ENCODE measurements at places on chromosomes 7 and 10.

DNA sequence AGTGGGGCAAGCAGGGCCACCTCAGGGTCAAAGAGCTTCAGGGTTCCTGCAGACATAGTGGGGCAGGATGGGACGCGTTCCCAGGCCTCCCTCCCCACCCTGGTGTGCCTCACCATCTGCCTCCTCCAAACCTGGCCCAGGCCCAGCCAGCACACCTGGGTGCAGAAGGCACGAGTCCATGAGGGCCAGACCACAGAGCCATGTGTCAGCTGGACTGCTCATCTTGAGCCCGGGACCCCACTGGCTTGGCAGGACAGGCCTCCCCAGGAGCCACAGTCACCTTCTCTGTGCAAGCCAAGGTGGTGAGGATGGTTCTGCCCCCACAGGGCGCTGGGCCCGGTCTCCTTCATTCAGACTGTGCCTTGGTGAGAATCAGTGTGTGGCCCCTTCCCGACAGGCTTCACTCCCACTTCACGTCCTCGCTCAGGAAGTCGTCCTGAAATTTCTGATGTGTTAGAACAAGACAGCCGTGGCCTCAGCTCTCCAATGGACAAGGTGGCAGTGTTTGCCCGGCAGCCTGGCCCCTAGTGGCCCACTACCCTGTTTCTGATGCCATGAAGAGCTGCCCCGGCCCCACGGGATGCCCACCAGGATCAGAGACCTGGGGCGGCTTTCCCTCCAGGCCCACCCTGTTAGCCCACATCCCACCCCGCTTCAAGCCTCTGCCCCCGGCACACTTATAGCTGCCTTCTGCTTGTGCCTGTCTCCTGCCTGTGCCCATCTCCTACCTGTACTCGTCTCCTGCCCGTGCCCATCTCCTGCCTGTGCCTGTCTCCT, 59.6 kb upstream of the EBF3 start:
- DNase-seq: peak; percentile 86

DNA sequence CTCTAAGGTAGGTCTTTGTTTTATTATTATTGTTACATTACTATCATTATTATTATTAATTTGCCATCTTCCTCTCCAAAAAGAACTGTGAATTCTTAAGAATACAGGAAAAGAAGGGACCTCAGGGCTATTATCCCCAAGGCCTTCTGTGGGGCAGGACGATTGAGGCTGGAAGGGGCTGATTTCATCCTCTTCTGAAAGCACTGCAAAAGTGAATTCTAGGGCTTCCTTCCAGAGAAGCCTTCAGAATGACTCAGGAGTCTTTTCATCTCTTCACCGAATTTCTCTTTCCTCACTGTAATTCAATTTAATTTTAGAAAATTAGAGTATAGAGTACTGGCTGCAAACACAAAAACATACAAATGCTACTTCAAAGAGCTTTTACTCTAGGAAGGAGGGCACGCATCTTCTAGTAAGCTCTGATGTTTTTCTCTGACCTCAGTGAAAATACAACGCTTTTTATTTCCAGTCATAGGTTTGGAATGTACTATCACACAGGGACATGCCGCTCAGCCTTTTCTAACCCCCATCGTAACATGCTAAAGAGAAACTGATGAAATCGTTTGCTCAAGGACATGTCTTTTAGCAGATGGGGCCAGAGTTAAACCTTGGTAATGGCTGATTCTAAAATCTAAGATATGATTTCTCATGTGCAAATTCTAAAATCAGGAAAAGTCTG, 280.2 kb upstream of the PITRM1 start:
- DNase-seq: no peak

GRCh38 chr7:32347244-32347828, 142.8 kb downstream of the LSM5 start:
- no peak for DNase-seq

GRCh38 chr7:42103456-42103855, 133.6 kb downstream of the GLI3 start:
- DNase-seq: no peak

GRCh38 chr7:88462799-88463198, 156.1 kb upstream of the STEAP4 start:
- DNase-seq: no peak

- no peak for DNase-seq
Observed at GRCh38 chr7:49772916-49773217, 571 bp upstream of the VWC2 start.

GRCh38 chr7:101507791-101508252, 121.3 kb downstream of the MYL10 start:
- DNase-seq: no peak

DNA sequence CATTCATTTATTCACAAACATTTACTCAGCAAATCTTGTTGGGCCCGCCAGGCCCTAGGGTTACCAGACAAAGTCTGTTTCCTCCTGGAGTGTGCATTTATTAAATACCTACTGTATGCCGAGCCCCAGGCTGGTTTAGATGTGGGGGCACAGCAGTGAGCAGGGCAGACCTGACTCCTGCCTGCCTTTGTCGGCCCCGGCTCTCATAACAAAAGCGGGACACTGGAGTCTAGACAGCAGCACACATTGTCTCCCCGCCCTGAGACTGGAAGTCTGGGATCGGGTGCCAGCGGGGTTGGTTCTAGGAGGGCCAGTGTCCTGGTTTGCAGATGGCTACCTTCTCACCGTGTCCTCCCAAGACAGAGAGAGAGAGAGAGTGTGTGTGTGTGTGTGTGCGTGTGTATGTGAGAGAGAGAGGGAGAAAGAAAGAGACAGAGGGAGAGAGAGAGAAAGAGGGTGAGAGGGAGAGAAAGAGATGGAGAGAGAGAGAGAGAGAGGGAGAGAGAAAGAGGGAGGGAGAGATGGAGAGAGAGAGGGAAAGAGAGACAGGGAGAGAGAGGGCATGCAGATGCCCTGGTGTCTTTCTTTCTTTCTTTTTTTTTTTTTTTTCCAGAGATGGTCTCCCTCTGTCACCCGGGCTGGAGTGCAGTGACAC, 25.9 kb downstream of the ELFN1 start:
- DNase-seq: peak; percentile 78

GRCh38 chr10:24118246-24118645, 90.7 kb upstream of the KIAA1217 start:
- no peak for DNase-seq

- DNase-seq: no peak
Observed at GRCh38 chr10:74297389-74298080, 146.5 kb downstream of the ADK start.

DNA sequence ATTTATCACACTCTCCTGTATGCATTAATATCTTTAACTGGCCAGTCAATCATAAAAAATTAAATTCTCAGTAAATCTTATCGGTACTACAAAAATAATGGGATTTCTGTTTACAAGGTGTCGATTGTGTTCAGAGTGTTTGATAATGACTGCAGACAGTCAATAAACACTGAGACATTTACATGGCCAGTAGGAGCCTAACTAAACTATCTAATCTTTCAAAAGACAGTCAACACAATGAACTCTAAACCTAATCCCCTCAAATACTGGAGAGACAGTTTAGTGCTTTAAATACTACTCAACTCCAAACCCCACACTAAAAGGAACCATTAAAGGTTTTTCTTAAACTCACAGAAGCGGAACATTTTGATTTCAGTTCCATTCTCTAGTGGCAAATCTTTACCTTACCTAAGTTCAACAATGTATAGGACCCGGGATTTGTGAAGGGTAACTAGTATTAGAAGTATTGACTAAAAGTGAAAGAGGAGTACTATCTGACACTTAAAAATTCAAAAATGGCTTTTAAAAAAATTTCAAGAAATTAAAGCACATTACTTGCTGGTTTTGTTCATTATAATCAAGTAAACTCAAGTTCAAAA, 37.3 kb upstream of the EXOC6 start:
- DNase-seq: no peak

DNA sequence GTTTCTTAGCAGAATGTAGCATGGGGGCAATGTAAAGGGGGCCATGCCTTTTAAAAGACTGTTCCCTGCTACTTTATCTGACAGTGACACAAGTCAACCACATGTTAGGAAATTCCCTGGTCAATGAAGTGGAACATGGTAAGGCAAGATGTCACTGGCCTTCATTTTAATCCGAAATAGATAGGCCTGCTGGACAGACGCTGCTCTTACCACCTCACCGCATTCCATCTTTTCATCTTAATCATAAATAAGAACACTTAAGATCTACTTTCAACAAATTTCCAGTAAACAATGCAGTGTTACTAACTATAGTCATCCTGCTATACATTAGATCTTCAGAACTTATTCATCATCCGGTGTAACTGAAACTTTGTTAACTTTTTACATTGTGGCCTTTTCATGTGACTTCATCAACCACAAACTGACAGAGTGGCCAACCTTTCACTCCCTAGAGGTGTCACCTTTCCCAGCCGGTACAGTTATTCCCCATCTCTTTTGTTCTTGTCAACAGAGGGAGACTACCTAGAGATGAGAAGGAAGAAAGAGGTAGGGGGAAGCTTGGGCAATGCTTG, 15.6 kb downstream of the ASB4 start:
- DNase-seq: no peak

DNA sequence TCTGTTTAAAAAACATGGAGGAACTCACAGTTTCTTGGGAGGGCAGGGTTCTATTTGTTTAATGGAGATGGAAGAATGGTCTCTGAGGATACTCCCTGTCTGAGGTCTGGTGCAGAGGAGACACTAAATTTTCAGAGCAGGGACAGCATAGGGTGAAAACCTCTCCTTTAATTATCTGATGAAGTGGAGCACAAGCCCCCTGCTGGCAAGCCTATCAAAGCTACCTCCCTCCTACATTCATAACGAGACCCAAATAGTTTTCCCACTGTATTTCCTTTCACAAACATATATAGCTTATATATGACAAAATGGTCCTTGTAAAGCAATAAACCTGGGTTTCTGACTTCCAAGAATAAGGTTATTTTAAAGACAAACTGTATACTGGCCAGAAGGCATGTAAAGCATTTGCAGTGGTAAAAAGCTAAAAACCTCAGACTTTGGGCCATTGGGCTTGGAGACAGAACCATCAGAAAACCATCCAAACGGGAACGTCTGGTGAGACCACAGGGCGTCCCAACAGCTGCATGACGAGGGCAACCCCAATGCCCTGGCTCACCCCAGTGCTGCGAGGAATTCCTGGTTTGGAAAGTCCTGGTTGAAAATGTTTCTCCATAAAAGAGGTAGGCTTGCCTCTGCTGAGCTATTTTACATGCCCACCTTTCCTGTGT, 201.3 kb downstream of the FANK1 start:
- DNase-seq: no peak

- DNase-seq: no peak
Observed at GRCh38 chr10:75568450-75569130, 137.2 kb downstream of the LRMDA start.

DNA sequence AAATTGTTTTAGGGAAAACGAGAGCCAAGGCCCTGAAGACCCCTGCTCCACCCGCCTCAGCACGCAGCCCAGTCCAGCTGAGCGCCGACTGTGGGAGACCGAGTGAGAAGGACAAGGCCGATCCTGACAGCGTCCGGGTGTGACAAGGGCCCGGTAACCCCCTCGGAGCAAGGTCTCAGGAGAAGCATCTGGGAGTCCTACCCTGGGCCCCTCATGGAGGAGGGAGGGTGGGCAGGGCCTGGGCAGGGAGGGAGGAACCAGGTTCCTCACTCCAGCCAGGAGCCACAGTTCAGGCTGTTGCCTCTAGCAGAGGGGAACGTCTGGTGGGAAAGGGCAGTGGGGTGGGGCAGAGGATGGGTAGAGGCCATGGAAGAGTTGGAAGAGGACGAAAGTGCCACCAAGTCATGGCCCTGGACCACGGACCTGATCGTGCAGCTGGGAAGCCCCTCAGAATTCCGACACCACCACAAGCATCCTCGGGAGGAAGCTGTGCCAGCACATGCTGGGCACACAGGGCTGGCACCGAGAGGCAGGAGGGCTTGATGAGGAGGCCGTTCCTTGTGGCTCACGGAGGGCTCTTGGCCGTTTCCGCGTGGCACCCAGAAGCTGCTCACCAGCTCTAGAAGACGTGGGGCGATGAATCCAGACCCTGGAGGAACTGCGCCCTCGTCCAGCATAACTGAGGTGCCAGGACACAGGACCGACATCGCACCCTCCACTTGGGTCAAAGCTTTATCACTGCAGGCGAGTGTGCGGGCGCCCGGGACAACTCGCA, 2.2 kb upstream of the KNDC1 start:
- peak; percentile 62 for DNase-seq

- no peak for DNase-seq
Observed at GRCh38 chr7:8773518-8773917, 340.1 kb downstream of the NXPH1 start.

GRCh38 chr10:74988054-74988775, 123.2 kb upstream of the SAMD8 start:
- DNase-seq: no peak

DNA sequence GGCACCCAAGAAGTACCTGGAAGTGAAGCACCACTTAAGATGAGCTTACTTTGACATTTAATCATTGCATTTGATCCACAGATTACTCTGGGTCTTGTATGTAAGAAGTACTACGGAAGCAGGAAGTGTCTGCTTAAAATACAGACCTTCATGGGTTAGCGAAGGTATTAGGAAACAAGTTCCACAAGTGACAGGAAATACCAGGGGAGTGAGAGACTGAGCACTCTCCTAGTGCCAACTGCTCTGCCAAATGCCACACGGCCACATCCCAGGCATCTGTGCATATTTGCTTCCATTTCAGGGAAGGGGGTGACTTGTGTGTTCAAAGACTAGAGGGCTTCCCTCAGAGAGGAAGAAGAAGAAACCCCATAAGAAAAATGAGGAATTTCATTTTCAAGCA, 57.2 kb upstream of the ANK3 start:
- DNase-seq: no peak

GRCh38 chr10:35639021-35639727, 2.9 kb downstream of the FZD8 start:
- DNase-seq: no peak

GRCh38 chr7:98352621-98353020, 48.3 kb downstream of the BAIAP2L1 start:
- no peak for DNase-seq

DNA sequence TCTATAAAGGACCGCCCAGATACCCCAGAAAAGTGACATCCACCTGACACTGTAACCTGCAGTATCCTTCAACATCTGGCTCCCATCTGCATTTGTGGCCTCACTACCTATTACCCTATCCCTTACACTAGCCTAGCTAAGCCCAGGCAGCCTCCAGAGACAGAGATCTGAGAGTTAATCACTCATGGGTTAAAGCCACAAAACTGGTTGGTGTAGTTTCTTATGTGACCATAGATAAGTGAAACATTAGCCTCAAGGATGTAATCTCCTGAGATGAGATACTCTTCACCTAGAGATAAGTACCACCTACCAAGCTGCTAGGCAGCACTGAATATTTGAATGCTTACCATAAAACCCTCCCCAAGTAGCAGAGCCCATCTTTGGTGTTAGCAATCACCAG, 35.4 kb downstream of the CTTNBP2 start:
- no peak for DNase-seq

DNA sequence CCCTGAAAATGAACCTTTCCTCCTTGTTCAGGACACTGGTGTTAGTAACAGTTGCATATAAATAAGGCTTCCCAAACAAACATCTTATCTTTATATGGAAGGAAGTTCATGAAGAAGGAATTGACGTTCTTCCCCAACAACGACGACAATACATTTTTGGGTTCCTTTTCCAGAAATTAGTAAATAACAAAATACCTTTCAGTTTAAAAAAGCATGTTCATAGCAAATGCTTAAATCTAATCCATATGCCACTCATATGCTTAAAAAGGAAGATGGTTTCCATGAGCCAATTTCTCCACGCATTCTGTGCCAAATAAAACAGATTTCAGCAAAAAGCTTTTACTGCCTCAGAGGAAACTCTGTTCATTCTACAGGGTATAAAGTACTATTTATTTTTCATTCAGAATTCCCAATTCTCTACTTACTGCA, 182.6 kb downstream of the COBL start:
- DNase-seq: no peak

GRCh38 chr7:118183786-118184564, at the start of gene LSM8:
LSM8 (plus strand) TSS chr7:118184164; CDS start chr7:118184224, 60 bp downstream.
- DNase-seq: peak; percentile 99
